ENCODE measurements at places on chromosomes 7 and 10.

- DNase-seq: peak; percentile 58
Observed at GRCh38 chr10:28241741-28242399, 61.0 kb downstream of the MPP7 start.

GRCh38 chr10:22372917-22373316 lies 27.6 kb downstream of the SPAG6 start:
- no peak for DNase-seq

GRCh38 chr7:5690931-5691473 lies 90.5 kb downstream of the RNF216 start:
- DNase-seq: no peak

DNA sequence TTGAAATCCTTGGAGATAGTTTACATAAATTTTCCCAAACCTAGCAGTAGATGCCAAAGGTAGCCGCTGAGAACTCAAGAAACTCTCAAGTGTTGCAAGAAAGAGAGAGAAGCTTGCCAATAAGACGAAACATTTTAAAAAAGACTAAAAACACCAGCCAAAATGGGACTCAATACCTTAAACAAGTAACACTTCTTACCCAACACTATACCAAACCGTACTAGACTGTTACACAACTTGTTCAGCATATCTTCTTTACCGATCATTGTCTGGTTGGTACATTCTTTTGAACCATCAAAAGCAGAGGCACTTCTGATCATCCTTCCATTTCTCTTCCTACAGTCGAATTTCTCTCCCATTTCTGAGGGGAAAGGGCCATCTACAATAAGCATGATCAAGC lies 4.8 kb upstream of the PTPN12 start:
- DNase-seq: no peak

DNA sequence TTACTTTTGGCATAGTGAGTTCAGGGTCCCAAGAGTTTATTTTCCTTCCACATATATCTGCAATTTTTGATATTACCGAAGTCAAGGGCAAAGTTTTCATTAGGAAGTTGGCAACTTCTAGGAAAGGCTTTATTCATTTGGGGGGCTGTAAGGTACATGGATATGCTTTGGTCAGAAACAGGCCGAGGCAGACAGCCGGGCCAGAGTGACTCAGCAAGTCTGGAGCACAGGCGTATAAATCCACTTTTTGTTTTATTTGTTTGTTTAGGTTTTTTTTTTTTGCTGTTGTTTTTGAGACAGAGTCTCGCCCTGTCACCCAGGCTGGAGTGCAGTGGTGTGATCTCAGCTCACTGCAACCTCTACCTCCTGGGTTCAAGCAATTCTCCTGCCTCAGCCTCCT lies 3.7 kb downstream of the ZNF680 start:
- no peak for DNase-seq

DNA sequence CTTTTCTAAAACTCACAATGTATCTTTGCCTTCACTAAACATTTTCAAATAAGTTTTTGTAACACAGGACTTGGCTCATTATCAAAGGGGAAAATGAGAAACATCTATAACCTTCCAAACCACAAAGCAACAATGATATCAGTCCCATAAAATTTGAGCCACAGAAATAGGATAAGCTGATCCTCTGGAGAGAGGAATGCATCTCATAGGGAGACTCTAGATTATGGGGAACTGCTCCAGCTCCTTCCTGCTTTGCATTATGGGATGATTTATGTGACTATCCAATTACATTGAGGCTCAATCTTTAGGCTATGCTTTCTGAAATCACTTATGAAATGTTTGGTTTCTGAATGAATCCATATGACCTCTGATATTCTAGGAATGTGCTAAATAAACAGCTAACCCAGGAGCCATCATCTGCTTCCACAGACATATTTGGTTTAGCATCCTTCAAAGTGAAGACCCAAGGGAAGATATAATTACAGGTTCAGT lies 70.4 kb downstream of the CUBN start:
- DNase-seq: no peak

DNA sequence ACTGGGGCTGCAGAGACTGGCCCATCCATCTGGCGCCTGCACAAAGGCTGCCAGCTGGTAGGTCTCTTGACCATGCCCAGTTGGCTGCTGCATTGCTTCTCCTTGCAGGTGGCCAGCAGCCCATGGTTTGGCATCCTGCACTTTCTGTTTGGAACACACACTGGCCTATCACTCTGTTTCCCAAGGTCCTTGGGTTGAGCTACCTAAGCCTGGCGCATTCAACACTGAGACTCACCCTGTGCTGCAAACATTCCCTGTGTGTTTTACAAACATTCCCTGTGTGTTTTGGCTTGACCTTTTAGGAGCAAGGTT lies 55.5 kb downstream of the TACR2 start:
- DNase-seq: no peak

DNA sequence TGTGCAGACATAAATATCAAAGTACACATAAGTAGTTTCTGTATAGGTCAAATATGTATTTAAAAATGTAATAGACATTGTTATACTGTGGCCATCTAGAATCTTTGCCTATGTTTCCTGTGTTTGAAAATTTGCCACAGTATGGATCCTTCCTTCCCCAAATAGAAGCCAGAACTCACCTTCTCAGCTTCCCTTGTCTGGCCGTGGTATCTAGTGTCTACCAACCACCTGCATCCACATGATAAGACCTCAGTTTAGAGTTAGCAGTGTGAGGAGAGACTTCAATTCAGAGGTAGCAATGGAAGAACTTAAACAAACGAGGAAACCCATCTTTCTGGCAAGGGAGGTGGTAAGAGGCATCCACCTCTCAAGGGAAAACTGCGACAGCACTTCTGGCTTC lies 4.9 kb downstream of the TRDMT1 start:
- DNase-seq: no peak

DNA sequence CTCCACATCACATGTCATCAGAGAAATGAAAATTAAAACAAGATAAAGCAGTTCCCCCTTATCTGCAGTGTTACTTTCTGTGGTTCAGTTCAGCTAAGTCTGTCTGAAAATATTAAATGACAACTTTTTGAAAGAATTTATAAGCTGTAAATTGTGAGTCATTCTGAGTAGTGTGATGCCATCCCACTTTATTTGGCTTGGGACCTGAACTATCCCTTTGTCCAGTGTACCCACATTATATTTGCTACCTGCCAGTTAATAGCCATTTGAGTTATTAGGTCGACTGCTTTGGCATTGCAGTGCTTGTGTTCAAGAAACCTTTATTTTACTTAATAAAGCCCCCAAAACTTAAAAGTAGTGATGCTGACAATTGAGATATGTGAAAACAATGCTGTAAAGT lies 804.2 kb downstream of the ANKRD7 start:
- DNase-seq: no peak

- DNase-seq: no peak
Observed at GRCh38 chr7:81725003-81725811, 44.6 kb downstream of the HGF start.

GRCh38 chr10:116683166-116683565 lies 59.2 kb downstream of the HSPA12A start:
- no peak for DNase-seq

DNA sequence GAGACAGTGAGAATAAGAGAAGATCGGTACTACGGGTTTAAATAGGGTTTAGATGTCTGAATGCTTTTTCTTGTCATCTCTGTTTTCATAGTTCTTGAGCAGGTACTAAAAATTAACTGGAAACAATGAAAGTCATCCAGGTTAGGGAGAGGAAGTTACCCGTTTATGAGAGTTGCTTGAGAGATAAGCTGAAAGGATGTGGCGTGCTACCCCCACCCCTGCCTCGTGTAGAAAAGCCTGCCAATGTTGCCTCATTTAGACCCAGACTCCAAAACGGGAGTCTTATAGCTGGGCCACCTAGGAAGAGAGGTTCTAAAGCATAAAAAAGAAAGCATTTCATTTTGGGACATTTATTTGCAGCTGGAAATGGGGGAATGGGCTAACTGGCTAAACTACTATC lies 10.2 kb downstream of the AKR1C4 start:
- no peak for DNase-seq

DNA sequence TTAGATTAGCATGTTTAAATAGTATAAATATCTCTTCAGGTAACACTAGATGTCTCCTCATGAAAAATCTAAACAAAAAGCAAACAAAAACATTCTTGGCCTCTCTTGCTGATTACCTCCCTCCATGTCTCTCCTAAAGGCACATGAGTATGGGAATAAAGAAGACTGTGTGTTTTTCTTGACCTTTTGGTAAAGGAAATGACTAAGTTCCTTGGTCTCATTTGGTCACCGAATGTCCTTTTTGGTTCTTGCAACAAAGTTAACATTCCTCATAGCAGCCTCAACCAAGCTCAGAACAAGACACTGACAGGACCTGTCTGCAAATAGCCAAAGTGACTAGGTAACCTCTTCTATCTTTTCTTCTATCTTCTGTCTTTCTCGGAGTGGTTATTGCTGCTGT lies 35.5 kb downstream of the POM121L12 start:
- no peak for DNase-seq

DNA sequence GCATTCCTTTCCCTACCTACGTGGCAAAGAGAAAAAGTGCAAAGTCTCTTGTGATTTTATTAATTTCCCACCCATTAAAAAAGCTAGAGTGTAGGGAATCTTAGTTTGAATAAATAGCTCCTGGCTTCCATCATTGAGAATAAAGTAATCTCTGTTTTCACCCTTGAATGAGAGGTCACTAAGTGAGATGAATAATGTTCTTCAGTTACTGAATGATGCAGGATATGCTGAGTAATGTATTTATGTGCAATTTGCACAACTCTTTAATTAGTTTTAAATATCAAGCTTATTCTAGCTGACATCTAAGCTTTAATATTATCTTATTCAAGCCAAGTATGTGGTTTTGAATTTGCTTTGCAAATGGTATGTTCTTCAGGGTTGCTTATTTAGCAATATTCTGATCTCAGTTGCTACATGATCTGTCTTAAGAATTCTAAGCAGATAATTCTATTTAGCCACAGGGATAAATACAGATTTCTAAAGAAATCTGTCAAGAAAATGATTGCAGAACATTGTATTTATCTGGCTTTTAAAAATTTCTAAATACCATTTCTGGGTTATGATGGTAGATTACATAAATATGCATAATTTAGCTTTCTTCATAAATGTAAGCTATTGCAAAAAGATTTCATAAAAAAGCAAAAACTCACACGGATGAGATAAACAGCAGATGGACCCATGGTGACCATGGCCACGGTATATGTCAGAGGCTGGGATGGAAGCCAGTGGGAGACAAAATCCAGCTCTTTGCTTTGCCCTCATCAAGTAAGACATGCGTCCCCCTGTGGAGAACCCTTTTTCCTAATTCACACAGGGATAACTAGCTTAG lies 141.0 kb downstream of the MACC1 start:
- no peak for DNase-seq

GRCh38 chr7:55254596-55255495 lies 110.3 kb upstream of the LANCL2 start:
- DNase-seq: peak; percentile 60

DNA sequence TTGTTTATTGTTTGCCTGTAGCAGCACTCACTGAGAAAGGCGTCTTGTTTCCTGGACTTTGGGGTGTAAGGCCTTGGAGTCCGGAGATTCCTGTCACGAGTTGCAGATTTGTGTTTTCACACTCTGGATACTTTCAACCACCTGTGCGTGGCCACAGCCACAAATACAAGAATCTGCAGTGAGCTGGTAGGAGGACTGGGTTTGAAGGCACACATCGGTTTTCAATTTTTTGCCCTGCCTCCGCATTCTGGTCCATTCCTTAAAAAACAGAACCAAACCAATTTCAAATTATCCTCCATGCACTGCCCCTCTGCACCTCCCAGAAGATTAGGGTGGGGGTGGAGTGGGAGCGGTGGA lies 619 bp downstream of the EXOC4 start:
- DNase-seq: peak; percentile 46

DNA sequence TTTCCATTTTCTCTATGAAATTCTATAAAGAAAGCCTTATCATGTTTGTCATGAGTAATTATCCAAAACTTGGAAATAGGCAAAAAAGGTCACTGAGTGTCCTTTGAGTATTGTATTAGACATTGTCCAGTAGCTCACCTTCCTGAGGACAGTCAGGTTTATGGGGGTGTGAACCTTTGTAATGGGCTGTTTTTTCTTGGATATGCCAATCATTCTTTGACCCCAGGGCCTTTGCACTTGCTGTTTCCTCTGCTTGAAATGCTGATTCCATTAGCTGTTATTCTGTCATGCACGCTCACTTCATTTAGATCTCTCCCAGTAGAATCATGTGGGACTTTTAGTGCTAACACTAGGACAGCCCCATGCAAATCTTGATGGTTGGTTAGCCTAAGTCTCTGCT lies 4.9 kb downstream of the CCDC172 start:
- no peak for DNase-seq

Measured in B cell (primary cell).